Tibial nerve (tissue), 4 donors: ENCODE measurements at places on chromosomes 6 and 20. TPM values are rescaled to one million over a fixed set of nuclear protein-coding genes. Genes with fewer than 3 reads are reported as not detected.
A peak's percentile ranks its signal among the peaks of the same experiment; 100 is the strongest.

TGM3 gene
- not detected for total RNA-seq

EBF4 gene
- 4.8 TPM for total RNA-seq

TMEM244 gene
- total RNA-seq, result not detected

TCFL5 gene
- 19.2 TPM for total RNA-seq

DBNDD2 gene
- 63.3 TPM for total RNA-seq

LRFN2 gene
- not detected for total RNA-seq

SERPINB1 gene
- 21.3 TPM for total RNA-seq

RAET1L gene
- total RNA-seq, result not detected

PSMB1 gene
- total RNA-seq, result 157 TPM

DNA sequence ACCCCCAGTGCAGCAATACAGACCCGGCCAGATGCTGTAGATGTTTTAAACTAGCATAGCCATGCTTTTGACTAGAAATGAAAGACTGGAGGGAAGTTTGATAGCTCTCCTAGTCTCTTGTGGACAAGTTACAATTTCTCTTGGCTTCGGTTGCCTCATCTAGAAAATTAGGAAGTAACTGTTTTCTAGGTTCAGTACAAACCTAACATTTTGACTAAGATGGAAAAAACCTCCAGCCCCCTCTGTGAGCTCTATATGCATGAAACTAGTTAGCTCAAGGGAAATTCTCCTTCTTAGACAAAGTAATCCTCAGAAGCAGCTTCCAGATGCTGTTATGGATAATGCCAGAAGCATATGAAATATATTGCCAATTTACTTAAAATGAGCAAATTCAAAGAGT, 86.6 kb downstream of the RNF144B start:
- no peak for DNase-seq

DNA sequence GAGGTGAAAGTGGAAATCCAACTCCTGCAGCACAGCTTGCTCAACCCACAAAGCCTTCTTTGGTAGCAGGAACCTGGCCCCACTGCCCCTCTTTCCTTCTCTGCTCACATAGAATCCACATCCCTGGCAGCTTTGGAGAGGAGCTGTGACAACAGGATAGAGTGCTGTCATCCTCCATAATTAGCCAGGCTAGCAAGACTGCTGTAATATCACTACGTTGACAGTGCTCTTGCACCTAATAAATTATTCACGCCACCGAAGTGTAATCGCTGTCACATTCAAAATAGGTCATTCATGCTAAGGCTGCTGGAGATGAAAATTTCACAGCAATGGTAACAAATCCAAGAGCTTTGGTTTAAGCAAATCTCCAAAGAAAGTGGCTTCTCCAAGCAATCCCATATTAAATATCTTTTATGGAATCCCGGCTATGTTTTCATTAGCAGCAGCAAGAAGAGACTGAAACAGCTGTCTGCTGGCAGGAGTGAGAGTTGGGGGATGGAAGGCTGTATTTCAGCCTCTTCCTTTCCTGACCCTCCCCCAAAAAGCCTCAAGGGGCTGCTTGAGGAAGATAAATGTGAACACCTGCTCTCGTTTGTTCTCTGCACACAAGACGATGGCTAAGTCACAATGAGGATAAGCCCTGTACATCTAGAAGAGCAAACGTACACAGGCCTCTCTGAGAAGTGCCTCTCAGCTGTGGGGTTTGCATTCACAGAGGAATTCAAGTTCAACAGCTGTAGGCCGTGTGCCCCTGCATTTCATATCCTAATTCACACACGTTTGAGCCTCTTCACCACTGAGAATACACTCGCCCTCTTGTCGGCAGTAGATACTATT, 16.5 kb downstream of the RIPOR2 start:
- no peak for DNase-seq

DNA sequence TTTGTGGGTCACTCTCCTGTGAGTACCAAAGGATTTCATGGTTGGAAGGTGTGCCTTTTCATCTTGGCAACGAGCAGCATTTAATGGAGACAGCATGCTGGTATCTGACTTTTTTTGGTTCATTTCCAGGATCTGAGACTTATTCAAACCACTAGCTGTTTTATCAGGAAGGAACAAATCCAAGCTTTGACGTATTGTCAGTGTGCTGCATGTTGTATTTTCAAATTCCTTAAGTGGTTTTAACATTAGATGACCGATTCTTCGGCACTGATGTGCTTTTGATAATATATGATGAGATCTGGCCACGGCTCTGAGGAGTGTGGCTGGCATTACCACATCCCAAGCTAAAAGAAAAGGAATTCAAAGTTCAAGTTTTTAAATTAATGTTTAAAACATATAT, 6.4 kb downstream of the RMND1 start:
- DNase-seq, result no peak

- no peak for DNase-seq
These were observed 329.5 kb downstream of the TPBG start for GRCh38 chr6:82693094-82693493.

GRCh38 chr6:143823548-143823947, 19.6 kb upstream of the LTV1 start:
- DNase-seq, result no peak

DNA sequence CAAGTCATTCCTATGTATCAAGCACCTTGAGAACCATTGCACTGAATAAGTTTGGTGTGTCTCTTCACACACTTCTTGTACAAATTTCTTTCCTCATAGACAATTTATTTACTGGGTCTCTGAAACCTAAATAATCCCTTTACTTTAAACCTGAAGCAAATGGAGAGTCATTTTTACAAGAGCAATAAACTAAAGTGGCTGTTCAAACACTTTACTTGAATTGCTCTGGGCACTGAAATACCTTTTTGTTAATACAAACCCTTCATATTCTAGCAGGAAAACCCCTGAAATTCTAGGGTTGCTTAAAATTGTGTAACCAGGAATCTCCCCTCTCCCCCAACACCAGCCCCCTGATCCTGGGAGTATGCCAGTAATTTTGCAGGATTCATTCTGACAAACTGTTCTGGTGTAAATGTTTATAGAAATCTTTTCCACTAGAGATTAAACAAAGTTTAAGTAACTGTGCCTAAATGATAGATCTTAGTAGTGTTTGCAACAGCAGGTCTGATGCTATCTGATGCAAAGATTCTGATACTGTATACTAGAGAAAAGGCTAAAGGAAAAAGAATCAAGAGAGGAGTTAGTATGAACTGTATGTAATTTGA, 13.4 kb downstream of the RSPO3 start:
- DNase-seq, result no peak

- DNase-seq, result no peak
These were observed 40.8 kb upstream of the BMP5 start for GRCh38 chr6:55916188-55916587.

DNA sequence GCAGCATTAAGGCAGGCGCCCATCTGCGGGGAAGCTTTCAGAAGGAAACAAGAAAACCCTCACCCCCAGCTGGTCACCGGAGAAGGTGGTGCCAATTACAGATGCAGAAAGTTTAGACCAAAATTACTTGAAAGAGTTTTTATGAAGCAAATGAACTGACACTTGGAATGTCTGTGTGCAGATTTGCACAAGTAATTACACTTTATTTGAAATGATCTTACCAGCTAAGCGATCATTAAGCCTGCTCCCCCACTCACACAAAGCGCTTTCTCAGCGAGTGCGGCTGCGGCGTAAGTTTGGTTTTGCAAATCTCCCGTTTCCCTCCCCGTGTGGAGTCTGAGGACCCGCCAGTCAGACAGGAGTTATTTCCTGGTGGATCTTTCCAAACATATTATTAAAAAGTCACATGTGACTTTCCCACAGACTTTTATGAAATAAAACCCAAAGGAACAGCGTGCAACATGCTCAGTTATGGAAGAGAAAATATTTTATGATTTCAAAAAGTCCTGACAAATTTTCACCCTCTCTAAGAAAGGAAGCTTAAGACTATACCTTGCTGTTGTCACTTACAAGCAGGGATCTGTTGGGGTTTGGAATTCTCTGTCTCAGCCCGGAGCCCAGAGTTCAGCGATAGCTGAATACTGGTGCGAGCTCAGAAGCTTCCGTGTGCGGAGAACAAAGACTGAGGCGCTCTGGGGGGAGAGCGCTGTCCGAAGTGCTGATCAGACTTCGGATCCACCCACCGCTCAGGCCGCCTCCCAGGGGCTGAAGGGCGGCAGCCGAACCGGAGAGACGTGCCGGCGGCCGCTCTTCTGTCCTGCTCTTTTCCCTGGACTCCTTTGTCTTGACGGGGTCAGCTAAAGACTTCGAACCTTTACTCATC, 2.7 kb upstream of the MYT1 start:
- no peak for DNase-seq

DNA sequence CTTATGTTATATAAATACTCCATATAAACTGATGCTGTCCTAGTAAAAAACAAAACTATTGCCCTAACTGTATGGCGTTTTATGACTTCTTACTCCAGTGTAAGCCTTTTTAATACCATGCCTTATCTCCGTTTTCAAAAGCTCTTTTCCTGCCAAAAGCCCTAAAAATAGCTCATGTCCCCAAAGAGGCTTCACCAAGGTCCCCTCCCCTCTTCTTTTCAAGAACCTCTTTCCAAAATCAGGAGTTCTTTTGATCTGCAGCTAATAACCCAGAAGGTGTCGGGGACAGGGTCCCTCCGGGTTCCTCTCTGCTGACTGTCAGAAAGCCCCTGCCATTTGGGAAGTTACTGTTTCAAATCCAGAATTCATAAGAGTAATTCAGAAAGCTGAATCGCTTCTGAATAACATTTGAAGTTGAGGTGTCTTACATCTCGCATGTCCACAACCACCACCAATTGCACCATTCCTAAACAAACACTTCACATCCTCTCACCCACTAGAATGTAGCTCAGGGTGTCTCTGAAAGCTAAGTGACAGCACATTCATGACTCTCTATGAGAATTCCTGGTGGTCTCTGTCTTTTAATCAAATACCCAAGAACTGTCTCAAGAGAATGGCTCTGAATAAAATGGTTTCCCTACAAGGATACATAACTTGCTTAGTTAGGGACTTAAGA, 13.3 kb downstream of the TASP1 start:
- no peak for DNase-seq

DNA sequence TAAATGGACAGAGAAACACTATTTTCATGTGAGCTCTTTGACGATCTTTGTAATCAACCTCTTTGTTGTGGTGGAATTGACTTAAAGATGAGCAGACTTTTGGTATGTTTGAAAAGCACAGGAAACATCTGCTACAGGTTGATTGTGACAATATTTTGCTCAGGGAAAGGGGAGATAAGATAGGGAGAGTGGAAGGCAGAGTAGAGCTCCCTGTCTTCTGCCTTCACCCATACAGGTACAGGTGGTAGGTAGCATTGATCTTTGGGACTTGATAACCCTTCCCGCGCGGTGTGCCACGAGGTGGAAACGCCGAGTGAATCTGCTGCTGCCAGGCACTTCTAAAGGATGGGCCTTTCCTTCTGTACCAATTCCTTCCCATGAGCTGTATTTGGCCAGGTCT, 183.6 kb downstream of the UTRN start:
- DNase-seq, result no peak

- DNase-seq, result no peak
These were observed 114.8 kb downstream of the TFAP2A start for GRCh38 chr6:10300071-10300470.

GRCh38 chr6:86722131-86722530, 215.2 kb upstream of the HTR1E start:
- DNase-seq, result no peak

DNA sequence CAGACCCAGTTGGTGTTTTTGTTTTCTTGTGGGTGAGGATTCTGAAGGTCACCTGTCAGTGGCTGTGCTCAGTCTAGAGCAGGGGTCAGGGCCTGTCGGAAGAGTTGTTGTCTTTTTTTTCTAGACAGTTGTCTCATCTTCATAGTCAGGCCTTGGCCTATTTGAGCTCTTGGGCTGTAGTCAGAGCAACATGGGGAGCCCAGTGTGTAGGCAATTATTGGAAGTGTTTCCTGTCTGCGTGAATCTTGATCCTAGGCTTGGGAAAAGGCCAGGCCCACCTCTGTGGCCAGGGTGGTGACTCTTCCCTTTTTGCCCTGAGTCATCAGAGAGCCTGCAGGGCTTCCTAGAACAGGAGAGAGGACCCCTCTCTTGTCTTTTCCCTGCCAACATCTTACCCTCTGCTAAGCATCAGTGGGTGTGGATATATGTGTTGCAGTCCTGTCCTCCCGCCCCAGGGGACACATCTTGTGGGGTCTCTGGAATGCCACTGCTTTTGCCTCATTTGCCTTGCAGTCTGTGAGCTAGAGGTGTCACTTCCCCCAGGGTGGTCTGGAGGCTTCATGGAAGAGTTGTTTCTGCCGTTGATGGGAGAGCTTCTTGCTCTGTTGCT, 11.4 kb downstream of the TJAP1 start:
- DNase-seq, result no peak

DNA sequence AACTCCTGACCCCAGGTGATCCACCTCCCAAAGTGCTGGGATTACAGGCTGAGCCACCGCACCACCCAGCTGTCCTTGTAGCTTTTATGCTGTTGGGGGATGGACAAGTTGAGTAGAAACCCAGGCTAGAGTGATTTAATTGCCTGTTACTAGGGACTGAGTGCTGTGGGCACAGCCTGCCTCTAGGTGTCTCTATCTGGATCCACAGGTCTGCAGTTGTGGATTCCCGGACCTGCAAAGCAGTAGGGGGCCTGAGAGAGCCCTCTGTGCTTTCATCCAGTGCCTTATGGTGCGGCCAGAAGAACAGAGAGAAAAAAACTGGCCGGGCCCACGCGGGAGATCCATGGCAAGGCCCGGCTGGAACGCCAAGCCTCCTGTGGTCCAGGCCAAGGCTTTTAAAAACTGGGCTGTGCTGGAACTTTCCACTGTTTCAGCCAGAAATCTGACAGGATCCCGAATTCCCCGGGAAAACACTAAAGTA, 5.2 kb downstream of the SIRPA start:
- DNase-seq, result peak; percentile 25

DNA sequence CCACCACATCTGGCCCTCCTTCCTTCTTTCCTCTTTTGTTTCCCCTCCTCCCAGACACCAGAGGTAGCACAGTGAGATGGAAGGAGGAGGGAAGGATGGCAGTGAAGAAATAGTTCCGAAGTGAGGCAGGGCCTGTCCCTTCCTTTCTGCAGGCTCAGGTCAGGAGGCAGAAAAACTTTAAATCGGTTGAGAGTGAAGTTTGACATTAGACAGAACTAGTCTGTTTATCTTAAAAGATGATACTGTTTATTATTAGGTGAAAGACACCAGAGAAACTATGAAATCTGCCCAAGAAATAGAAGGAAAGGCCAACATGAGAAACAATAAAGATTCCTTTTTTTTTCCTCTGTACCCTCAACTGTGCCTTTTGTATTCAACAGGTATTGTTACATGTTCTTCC, 670.3 kb downstream of the UTRN start:
- DNase-seq, result no peak

- DNase-seq, result no peak
These were observed 228.6 kb upstream of the JARID2 start for GRCh38 chr6:15017261-15017660.

GRCh38 chr20:53187392-53188068, 215.4 kb downstream of the TSHZ2 start:
- DNase-seq, result no peak

- peak; percentile 19 for DNase-seq
These were observed 507.3 kb upstream of the CITED2 start for GRCh38 chr6:139881728-139882211.

- DNase-seq, result no peak
These were observed 7.3 kb upstream of the CBFA2T2 start for GRCh38 chr20:33482581-33482980.

DNA sequence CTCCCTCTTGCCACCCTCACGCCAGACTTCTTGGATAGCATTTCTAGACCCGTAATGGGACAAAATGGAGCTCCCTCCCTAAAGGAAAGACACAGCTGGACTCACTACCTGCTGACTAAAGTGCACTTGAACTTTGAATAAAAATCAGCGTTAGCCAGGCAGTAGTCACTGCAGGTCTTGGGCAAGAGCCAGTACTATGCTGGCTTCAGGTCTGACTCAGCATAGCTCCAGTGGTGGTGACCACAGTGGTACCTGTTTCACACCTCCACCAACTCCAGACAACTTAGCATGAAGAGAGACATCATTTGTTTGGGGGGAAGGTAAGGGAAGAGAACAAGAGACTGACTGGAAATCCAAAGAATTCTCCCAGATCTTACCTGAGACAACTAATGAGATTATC, 906.8 kb downstream of the GRIK2 start:
- no peak for DNase-seq
